Stimulated activated CD4-positive, alpha-beta T cell treated with anti-CD3 and anti-CD28 coated beads, Interleukin-1b, Interleukin-23, amount 100 ng/mL, for 4 hours (primary cell): ENCODE measurements at places on chromosomes 1 and 21.

DNA sequence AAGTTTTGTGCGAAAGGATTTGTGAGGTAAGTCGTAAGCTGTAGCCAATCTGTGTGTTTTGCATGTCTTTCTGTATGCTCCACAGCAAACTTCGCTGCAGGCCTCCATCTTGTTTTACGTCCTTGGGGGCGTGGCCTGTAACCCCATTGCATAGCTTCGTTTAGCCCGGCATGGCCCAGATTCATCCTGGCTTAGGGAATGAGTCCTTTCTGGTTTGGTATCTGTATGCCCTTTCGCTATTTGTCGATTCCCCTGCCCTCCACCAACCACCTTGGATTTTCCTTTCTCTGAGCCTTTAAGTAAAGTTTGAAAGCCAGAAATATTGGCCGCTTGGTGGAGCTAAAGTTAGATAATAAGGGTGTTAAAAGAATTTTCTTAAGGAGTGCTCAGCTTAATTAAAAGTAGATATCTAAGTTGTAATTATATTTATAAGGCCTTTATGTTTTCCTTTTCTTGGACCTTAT is 1.1 kb downstream of the THEM4 start:
- DNase-seq: no peak

- DNase-seq: no peak
These were observed 18.8 kb downstream of the IFNLR1 start for GRCh38 chr1:24168245-24168644.

- peak; percentile 19 for DNase-seq
These were observed 1.1 kb downstream of the HUNK start for GRCh38 chr21:31873696-31874599.

GRCh38 chr21:37871121-37871862 is 45.0 kb downstream of the KCNJ6 start:
- no peak for DNase-seq

DNA sequence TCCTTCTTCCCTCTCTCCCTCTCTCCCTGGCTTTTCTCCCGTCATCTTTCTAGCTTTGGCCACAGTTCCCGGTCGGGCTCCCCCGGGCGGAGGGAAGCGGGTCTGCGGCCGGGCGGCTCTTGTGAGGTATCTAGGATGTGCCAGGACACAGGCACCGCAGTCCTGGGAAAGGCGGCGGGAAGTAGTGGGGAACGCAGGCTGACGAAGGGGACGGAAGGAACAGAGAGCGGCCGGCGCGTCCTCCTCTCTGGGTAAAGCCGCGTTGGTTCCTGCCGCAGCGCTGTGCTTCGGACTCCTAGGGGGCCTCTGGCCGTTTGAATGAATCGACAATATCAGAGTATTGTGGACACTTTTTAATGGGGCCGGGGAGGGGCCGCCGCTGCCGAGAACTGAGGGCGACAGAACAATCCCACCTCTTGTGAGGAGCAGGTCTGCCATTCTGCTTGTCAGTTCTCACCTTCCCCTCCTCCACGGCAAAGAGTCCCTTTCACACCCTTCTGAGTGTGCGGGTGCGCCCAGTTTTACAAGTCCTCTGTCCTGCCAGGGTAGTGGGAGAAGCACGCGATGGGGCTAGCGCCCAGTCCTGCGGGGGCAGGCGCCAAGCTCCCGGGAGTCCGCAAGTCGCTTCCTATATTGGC is 1.2 kb upstream of the LHX9 start:
- no peak for DNase-seq

DNA sequence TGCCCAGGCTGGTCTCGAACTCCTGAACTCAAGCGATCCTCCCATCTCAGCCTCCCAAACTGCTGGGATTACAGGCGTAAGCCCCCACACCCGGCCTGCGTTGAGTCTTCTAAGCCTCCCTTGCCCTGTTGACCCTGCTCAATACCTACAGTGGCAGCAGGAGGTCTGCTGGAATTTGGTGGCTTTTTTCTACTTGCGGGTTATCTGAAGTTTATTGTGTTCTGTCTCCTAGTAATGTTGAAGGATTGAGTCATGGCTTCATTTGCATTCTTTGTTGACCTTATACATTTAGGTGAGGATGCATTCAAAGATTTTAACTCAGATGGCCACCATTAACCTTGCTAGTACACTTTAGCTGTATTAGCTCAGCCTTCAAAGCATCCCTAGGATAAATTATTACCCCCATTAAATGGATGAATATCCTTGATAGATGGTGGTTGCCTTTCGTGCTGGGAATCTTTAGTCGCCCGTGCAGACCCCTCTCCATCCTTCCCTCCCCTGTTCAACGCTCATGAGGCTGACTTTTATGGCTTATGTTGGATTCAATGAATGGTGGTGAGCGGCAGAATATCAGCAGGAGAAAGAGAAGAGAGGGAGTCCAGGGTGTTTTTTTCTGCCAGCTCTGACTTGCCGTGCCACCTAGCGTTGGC is 9.7 kb upstream of the NPPB start:
- DNase-seq: no peak

- no peak for DNase-seq
These were observed 63.3 kb downstream of the POFUT2 start for GRCh38 chr21:45224189-45224938.

DNA sequence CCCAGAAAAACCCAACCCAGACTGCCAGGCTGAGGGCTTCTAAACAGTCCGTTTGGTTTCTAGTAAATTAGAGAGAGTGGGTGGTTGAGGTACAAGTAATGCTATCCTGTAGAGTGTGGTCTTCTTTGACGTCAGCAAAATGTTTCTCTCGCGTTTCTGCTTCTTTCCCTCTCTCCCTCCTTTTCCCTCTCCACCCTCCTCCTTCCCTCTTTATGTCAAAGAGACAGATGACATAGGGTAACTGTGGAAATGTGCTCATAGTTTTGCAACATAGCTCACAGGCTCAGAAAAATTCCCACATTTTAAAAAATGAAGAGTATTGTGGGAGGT is 158.3 kb downstream of the TOMM20 start:
- DNase-seq: no peak

DNA sequence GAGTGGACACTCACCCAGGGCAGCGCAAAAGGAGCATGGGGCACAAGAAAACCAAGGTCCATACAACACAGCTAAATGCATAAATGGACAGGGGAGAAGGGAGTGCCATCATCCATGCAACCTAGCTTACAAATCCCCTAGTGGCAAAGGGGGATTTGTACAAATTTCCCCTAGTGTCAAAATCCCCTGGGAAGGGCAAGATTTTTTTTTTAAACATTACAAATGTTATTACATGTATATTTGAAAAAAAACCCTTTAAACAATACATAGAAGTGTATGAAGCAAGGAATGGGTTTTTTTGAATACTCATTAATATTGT is 89.6 kb upstream of the IVNS1ABP start:
- no peak for DNase-seq

- no peak for DNase-seq
These were observed 36.2 kb downstream of the HIVEP3 start for GRCh38 chr1:41882486-41882885.

DNA sequence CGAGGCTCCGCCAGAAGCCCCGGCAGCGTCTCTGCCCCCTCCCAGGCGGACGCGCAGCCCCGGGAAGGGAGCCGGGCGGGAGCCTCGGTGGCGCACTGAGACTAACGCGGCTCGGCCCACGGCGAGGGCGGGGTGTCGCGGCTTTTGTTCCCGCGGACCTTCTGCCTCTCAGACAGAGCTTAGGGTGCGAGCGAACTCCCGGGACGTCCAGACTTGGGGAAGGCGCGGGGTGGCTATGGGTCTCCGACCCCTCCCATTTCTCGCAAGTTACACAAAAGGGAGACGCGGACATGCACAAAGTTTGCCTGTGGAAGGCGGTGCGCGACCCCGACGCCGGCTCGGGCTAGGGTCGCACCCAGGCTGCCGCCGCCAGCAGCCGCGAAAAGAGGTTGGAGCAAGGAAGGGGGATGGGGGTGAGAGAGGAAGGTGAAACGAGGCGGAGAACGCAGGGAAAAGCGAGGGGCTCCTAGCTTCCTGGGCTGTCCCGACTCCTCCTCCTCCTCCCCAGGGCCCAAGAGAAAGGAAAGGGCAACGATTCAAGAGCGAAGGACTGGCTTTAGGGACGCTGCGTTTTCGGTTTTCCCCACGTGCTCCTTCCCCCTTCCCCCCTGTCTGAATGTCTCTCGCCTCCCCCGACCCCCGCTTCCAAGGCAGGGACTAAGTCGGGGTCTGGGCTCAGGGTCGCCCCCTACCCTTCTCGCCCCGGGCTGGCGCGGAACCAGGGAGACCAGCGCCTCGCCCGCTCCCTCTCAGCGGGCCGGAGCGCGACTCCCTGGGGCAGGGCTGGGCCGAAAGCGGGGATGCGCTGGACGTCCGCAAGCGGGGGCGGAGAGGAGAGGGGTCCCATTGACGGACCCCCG is 729 bp downstream of the APP start:
- DNase-seq: peak; percentile 31

GRCh38 chr1:203116091-203116820 is 11.3 kb upstream of the ADORA1 start:
- no peak for DNase-seq

GRCh38 chr21:42704861-42705260 is 51.4 kb downstream of the PDE9A start:
- no peak for DNase-seq

DNA sequence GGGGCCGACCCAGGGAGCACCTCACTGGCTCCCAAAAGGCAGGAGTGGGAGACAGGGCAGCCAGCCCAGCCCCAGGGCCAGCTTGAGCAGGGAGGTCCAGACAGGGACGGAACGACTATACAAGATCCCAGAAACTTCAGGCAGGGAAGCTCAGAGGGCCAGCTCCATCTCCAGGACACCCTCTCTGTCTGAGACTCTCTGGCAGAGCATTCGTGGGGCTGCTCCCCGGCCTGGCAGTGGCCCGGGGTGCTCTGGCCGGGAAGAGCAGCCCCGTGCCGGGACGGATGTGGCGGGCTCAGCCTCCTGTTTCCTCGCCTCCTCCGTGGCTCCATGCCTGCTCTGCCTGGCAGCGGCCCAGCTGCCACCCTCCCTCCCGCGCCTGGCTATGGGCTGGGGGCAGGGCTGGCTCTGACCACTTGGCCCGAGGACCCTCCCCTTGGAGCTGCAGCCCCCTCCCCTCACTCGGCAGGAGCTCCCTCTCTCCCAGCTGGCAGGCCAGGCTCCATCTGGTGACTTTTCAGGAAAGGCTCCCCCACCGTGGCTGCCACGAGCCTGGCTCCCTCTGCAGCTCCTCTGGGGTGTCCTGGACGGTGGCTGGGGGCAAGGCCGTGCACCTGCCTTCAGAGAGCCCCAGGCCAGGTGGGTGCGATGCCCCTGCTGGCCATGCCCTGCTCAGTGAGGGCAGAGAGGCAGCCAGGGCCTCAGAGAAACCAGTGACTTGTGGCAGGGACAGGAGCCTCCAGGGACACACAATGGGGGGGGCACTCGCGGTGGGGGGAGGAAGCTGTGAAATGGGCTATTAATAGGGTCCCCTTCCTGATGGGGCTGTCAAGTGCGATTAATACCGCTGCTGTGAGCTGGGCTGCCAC is 5.6 kb upstream of the PLCH2 start:
- no peak for DNase-seq

- DNase-seq: no peak
These were observed 54.4 kb downstream of the KCNAB2 start for GRCh38 chr1:6099787-6100765.

- DNase-seq: no peak
These were observed 678 bp upstream of the PTTG1IP start for GRCh38 chr21:44874240-44874496.

DNA sequence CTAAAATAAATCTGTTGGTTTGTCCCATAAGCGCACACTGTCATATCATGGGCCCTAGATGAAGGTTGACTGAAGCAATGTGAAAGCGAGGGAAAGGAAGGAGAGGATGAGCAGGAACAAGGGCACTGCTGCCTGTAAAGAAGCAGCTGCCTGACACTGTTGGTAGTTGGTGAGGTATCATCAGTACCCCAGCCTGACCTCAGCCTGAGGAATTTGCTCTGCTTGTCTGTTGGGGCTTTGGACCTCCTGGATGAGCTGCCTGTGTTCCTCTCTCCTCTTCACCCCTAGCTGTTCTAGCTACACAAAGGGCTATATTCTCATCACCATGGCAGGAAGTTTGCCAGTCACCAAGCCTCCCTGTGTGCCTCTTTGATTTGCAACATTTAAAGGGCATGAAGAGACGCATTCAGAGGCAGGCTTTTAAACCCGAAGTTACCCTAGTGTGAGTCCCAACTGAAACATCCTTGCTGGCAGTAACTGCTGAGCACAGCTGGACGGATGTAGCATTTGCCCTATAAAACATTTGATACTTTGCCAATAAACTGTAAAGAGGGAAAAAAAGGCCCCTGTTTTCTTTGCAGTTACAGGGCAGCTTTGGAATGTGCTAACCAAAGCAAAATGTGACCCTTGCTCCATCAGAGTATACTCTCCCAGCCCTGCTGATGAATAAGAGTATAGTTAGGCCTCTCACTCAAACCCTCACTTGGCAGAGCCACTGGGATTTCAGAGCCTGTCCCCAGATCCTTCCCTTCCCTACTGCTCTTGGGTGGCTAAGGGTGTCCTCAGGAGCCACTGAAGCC is 22.2 kb upstream of the SPATA6 start:
- DNase-seq: no peak

DNA sequence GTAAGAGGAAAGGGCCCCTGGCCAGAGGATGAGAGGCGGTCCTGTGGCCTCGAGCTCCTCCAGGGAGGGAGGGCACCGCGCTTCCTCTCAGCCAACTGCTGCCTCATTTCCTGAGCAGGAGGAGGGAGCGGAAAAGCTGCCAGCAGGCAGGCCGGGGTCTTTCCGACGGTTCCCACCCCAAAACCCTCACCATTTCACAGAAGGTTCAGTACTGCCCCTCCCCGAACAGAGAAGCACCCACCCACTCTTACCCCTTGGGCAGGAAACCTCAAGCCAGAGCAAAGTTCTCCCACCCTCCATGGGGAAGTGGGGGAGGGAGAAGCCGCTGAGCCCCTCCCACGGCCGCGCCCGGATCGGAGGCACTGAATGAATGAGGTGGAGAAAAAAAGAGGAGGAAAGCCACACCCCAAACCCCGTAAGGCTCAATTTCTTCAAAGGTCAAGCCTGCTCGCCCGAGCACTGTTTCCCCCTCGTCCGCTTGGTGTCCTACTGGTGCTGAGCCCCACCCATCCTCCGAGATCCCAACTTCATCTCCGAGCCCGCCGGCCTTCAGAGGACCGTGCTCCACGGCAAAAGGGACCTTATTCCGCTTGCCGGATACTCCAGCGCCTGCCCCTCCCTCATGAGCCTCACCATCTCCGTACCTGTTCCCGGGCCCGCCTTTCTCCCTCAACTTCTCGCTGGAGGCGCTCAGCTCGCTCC is 9.4 kb downstream of the TPM3 start:
- peak; percentile 39 for DNase-seq

GRCh38 chr21:30126576-30126975 is 40.0 kb downstream of the CLDN17 start:
- DNase-seq: no peak

DNA sequence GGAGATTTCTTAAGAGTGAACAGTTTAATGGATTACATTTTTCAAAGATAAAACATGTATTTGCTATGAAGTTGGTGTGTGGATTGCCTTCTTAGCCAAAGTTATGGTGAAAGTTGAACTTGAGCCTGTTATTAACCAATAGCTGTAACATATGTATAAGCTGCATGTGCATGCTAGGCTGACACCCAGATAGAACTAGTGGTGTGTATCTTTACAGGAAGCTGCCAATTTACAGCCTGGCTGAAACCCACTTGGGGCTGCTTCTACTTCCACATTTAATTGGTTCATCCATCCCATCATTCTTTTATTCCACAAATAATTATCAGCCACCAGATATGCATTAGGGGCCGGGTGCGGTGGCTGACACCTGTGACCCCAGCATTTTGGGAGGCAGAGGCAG is 3.3 kb downstream of the PLA2G5 start:
- no peak for DNase-seq

GRCh38 chr1:83882906-83883305 is 116.0 kb downstream of the TTLL7 start:
- no peak for DNase-seq
